Progenitor cell of endocrine pancreas (in vitro differentiated cells): ENCODE measurements at places on chromosomes 2 and 18. TPM values are rescaled to one million over a fixed set of nuclear protein-coding genes. Genes with fewer than 3 reads are reported as not detected.
A peak's percentile ranks its signal among the peaks of the same experiment; 100 is the strongest.

Gene KHK
- total RNA-seq = 4.4 and 5.2 TPM in 2 replicates

Gene KLF7
- total RNA-seq = 26.6 and 27.1 TPM in 2 replicates

- H3K36me3 ChIP-seq = no peaks in the 10 kb centered on the region
- H3K4me3 ChIP-seq = no peak overlapping the region
- no peak for DNase-seq
- no peaks in the 10 kb centered on the region for H3K4me1 ChIP-seq
- H3K27ac ChIP-seq = no peak overlapping the region
- H3K27me3 ChIP-seq = no peaks in the 10 kb centered on the region
These were observed 47.9 kb upstream of the MAPRE2 start for GRCh38 chr18:34993289-34993688.

DNA sequence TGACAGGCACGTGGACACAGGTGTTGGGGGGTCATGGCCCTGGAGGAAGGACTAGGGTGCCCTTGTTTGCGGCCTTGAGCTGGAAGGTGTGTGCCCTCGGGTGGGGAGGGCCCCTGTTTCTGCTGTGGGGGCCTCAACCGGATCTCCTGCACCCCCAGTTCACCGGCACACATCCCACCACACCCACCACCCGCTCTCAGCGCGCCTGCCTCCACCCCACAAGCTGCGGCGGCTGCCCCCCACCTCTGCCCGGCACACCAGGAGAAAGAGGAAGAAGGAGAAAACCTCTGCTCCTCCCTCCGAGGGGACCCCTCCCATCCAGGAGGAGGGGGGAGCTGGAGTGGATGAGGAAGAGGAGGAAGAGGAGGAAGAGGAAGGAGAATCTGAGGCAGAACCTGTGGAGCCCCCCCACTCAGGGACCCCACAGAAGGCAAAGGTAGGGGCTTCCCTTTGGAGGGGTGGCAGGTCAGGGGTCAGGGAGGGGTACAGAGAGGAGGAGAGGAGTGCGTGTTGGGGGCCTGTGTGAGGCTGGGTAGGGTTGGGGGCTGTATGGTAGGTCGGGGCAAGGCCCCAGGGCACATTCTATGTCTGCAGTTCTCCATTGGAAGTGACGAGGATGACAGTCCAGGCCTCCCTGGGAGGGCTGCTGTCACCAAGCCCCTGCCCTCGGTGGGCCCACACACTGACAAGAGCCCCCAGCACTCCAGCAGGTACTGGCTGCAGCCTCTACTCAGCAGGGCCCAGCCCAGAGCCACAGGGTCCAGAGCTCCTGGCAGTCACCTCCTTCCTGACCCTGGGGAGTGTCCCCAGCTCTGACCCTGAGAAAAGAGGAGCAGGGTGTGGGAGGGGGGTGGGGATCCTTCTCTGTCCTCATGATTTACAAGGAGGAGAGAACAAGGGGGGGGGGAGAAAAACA is 1.8 kb downstream of the SLC4A3 start:
- H3K4me3 ChIP-seq = peak overlapping the region; percentile 57
- no peak overlapping the region for H3K27ac ChIP-seq
- peaks cover 6% of the 10 kb centered on the region for H3K4me1 ChIP-seq
- H3K27me3 ChIP-seq = peaks cover 15% of the 10 kb centered on the region

DNA sequence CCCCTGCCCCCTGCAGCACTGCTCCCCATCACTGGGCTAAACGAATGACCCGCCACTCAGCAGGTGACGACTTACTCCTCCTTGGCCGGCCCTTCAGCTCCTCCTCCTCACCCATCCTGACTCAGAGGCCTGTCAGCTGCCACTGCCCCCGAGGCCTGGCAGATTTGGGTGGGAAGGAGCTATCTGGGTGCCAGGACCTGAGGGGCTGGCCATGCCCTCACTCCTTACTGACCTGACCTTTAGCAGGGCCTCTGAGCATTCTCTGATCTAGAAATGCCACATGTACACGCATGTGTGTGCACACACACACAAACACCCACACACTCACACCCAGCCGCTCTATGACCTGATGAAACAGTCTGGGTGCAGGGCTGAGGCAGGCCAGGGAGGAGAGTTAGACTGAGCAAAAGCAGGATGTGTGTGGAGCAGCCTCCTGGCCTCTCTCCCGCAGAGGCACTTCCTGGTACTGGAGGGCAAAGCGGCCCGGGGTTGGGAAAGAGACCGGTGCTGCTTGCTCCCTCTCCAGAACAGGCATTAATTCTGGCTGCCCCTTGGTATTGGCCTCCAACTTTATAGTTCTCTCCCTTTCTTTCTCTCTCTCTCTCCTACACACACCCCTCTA is 68.0 kb downstream of the ZFP36L2 start:
- no peak for DNase-seq
- no peaks in the 10 kb centered on the region for H3K36me3 ChIP-seq
- no peak overlapping the region for H3K27ac ChIP-seq
- peaks cover 49% of the 10 kb centered on the region for H3K4me1 ChIP-seq
- H3K4me3 ChIP-seq = no peak overlapping the region

DNA sequence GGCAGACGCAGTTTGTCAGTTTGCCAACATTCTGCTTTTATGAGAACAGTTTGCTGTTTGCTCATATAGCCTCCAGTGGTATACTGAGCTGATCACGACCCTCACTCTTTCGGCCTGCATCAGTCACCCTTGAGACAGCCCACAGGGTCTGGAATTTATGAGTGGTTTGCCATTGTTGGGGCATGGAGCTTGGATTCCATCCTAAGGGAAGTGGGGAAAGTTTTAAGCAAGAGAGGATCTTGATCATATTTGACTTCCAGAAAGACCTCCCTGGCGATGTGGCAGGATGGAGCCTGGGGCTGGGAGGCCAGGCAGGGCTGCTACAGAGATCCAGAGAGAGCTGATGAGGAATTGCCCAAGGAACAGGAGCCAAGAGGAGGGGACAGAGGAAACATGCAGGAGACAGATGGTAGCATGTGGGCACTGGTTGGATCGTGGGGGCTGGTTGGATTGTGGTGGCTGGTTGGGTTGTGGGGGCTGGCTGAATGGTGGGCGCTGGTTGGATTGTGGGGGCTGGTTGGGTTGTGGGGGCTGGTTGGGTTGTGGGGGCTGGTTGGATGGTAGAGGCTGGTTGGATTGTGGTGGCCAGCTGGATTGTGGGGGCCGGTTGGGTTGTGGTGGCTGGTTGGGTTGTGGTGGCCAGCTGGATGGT is 27.3 kb upstream of the GPR17 start:
- peaks cover 11% of the 10 kb centered on the region for H3K27me3 ChIP-seq
- no peak overlapping the region for H3K27ac ChIP-seq
- DNase-seq = no peak
- H3K4me1 ChIP-seq = peaks cover 2% of the 10 kb centered on the region
- no peak overlapping the region for H3K4me3 ChIP-seq

- peaks cover 3% of the 10 kb centered on the region for H3K36me3 ChIP-seq
- no peak overlapping the region for H3K4me3 ChIP-seq
- H3K4me1 ChIP-seq = peaks cover 5% of the 10 kb centered on the region
- no peaks in the 10 kb centered on the region for H3K27me3 ChIP-seq
- H3K27ac ChIP-seq = peak overlapping the region; percentile 4
These were observed 51.8 kb downstream of the LPIN2 start for GRCh38 chr18:2960983-2961696.
